Neural crest cell (in vitro differentiated cells): ENCODE measurements at places on chromosomes 16 and 17.

GRCh38 chr17:41567317-41567716 is 4.5 kb downstream of the KRT9 start:
- no peak for DNase-seq

GRCh38 chr17:935485-935884 is 44.1 kb downstream of the NXN start:
- no peak for DNase-seq

- no peak for DNase-seq
These were observed 9.1 kb downstream of the GLOD4 start for GRCh38 chr17:773016-773415.

GRCh38 chr16:58732545-58733247 is 1.4 kb downstream of the GOT2 start:
- DNase-seq = no peak

DNA sequence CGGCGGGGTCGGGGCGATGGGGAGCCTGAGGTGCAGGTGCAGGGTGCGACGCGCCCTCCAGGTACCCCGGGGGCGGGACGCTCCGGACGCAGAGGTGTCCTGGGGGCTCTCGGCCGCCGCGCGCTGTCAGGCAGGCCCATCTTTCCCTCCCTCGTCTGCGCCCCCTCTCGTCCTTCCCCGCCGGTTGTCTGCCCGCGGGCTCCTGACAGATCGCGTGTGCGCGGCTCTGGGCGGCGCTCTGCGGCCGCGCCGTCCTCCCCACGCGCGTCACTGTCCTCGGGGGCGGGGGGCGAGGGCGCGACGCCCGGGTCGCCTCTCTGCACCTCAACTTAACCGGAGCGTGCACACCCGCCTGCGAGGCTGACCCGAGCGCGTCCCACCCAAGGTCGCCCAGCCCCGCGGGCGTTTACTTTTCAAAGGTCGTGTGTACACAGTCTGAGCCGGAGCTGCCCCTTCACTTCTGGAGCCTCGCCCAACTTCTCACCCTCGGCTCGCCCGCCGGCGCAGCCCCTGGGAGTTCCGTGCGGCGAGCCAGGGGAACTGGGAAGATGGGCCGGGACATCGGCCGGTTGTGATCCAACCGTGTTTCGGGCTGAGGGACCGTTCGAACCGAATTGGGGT is 512 bp downstream of the AKAP1 start:
- peak; percentile 58 for DNase-seq

GRCh38 chr16:77043076-77043475 is 147.9 kb upstream of the MON1B start:
- no peak for DNase-seq

DNA sequence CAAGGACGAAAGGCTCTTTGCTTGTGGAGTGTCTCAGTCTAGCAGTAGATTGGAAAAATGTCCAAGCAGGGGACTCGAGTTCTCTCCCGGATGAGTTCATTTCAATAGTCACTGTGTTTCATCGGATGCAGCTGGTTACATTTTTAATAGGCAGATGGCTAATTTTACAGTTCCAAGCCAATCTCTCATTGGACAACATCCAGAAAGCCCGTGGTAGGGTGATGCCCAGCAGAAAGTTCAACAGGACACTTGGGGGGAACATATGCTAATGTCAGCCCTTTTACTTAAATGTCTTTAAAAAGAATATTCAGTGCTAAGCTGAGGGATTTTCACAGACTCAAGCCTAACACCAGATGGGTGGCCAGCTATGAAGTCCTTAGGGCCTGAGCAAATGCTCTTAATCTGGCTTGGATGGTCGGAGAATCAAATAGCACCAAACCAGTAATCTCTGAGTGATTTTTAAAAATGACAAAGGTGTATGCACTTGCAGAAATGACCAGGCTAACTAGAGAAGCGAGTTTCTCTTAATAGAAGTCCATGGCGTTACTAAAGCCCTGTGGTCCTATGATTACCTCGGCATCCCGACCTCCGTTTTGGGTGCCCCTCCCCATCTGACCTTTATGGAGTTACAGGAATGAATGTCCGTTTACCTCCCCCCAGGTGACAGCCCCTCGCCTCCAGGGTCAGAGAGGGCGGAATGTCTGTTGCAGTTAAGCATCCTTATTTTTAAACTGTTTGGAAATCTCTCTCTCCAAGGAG is 289.2 kb upstream of the SALL1 start:
- DNase-seq = no peak

- DNase-seq = peak; percentile 13
These were observed at the start of gene WNK4 for GRCh38 chr17:42779936-42780850. WNK4 (plus strand) TSS chr17:42780610; CDS start chr17:42780699, 89 bp downstream.
